ENCODE measurements at places on chromosomes 1 and 21.

DNA sequence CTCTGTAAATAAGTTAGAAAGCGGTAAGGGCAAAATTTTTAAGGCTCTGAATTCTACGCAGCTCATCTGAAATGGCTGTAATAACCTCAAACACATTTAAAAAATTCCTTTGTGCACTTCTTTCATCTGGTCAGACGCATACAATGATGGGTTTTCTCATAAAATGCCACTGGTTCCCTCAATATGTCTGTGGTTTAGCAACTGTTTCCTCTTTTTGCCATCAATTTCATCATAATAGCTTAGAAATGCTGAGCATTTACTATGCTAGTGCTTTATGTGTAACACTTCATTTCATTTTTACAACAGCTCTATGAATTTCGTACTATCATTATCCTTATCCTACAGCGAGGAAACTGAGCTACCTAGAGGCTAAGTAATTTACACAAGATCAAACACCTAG, 35.3 kb upstream of the DMRTA2 start:
- no peak for DNase-seq

DNA sequence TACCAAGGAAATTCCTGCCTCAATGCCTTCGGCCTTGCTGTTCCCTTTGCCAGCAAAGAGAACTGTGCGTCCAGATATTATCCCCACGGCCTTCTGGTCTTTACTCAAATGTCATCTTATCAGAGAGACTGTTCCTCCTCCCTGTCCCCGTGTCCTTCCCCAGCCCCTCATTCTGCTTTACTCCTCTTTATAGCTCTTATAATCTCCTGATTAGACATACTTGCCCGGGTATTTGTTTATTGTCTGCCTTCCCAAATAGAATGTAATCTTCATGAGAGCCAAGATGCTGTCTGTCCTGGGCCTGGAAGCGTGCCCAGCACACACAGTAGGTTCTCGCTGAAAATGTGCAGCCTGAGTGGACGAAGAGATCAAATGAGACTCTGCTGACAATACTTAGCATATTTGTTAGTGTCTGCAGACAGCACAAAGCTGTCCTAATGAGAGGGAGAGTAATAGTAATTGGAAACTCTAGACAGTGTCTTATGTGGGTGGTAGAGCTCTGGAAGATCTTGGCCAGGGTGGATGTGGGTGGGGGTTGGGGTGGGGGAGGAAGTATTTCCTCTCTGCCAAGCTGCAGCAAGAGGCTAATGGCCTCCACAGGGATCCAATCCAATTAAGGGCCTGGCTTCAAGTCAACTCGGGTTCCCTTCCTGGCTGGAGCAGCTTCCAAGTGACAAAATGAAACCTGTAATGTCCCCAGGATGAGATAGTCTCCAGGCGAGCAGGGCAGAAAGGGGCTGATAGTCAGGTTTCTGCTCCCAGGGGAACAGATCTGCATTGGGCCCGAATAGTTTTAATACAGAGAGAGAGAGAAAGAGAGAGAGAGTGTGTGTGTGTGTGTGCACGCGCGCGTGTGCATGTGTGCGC, 9.5 kb upstream of the CLIC4 start:
- no peak for DNase-seq

DNA sequence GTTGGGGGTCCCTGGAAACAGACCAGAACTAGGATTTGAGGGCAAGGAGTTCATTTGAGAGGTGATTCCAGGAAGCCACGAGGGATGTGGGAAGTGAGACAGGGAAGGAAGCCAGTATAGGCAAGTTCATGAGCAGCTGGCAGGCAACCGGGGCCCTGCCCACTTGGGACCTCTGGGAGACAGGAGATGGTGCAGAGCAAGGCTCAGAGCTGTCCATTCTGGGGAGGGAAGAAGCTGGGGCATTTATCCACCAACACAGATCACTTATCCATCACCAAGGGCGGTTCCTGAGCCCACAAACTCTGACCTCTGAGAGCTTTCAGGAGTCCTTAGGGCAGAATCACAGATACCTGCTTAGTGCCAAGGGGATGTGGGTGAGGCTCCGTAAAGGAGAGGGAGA, 16.8 kb downstream of the EDN2 start:
- no peak for DNase-seq

DNA sequence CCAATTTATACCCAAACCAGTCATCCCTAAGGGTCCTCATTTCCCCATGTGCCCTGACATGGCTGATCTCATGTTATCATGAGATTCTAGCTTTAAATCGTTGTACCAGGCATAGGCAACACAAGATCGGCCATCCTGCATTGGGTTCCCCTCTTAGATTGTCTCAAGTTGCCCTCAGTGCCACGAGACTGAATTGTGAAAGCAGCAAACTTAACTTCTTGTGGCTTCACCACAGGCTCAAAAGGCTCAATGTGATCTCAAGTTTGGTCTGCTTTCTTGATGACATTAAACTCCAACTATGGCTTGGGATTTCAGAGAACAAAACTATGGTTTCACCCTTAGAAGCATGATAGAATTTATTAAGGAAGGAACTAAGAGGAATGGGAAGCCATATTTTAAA, 168.5 kb upstream of the SYT6 start:
- DNase-seq: no peak

GRCh38 chr1:208006258-208006920, 95.5 kb upstream of the CD34 start:
- DNase-seq: no peak

DNA sequence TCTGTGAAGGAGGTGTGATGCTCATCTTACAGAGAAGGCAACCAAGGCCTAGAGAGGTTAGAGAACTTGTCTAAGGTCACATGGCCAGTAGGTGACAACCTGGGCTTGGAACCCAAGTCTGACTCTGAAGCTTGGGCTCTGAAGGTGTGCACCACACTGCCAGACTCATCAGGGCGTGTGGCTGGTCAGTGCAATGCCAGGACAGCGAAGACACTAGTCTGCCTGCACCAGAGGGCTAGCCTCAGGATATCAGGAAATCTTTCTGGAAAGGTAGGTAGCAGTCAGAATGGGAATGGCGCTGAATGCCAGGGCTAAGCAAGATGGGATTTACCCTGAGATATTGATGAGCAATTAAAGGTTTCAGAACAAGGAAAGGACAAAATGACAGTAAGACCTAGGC, 34.9 kb downstream of the ELK4 start:
- DNase-seq: no peak

- no peak for DNase-seq
Measured at GRCh38 chr1:21521717-21522060, 12.5 kb downstream of the ALPL start.

GRCh38 chr1:110490791-110491451, 28.1 kb downstream of the KCNA10 start:
- no peak for DNase-seq

GRCh38 chr1:169530448-169530847, 44.7 kb upstream of the SLC19A2 start:
- DNase-seq: no peak

GRCh38 chr1:221801773-221802516, 60.1 kb upstream of the DUSP10 start:
- DNase-seq: no peak

DNA sequence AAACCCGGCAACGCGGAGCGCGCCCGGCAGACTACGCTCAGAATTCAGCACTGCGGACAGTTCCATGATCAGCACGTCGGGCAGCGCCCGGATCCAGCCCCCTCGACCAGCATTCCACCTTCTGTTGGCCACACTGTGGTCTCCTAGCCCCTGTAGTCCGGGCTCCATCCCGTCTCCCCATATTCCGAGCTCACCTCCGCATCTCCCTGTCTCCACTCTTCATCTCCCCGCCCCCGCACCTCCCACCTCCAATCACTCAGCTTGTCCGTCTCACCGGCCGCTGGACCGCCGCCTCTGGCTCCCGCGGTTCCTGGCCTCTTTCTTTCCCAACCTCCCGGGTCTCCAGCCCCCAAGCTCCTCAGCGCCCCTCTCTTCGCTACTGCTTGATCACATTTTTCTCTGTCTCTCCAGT, 500 bp downstream of the EPHA10 start:
- DNase-seq: no peak

DNA sequence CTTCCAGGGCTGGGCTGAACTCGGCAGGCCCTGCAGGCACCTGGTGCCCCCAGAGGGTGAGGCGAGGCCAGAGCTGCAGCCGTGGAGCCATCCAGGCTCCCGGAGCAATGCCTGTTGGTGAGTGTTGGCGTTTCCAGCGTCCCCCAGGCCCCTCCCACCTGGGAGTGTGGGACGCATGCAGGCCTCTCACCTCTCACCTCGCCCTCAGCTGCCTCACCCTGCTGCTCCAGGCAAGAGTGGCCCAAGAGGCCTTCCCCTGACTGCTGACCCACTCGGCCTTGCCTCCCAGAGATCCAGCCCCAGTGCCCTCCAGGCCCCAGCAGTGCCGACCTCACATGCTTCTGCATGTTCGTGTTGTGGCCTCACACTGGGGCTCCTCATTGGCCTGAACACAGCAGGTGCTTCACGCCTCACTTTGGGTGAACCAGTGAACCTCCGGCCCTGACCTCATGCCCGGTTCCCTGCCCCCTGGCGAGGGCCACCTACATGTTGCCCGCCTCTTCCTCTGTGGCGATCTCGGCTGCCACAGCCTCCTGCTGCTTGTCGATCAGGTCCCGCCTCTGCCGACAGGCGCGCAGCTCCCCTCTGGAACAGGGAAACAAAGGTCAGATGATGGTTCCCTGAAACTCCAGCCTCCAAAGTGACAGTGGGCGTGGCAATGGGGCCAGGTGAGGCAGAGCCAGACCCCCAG, 17.0 kb downstream of the CFAP74 start:
- no peak for DNase-seq

DNA sequence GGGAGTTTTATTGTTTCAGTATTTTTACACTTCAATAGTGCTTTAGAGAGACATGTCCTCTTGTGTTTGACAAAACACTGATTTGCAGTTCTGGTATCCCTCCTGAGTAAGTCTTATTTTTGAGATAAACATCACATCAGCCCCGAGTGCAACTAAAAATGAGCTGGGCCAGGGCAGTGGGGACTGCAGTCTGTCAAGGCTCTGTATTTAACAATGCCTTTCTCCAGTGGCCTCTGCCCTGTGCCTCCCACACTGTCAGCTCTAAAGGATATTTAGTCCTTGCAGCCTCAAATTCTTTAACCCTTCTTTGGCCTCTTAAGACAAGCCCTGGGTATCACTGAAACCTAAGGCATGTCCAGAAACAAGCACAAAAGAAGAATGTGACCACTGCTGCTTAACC, 160.6 kb downstream of the ST6GALNAC5 start:
- no peak for DNase-seq

DNA sequence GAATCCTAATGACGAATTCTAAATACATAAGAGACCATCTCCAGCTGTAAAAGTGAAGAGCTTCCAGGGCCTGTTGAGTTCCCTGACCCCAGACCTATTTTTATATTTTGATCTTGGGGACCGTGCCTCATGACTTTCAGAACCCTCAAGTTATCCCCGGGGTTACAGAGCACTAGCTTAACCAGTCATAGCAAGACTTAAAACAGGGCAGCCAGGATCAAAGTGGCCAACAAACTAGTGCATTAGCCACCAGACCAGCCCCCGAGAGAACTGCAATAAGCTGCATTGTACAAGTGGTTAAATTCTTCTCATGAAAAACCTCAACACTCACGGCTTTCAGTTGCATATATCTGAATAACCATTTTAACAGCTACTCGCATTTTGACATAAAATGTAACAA, 183.0 kb downstream of the BARHL2 start:
- no peak for DNase-seq

- no peak for DNase-seq
Measured at GRCh38 chr1:26119892-26120608, 8.4 kb downstream of the PDIK1L start.

DNA sequence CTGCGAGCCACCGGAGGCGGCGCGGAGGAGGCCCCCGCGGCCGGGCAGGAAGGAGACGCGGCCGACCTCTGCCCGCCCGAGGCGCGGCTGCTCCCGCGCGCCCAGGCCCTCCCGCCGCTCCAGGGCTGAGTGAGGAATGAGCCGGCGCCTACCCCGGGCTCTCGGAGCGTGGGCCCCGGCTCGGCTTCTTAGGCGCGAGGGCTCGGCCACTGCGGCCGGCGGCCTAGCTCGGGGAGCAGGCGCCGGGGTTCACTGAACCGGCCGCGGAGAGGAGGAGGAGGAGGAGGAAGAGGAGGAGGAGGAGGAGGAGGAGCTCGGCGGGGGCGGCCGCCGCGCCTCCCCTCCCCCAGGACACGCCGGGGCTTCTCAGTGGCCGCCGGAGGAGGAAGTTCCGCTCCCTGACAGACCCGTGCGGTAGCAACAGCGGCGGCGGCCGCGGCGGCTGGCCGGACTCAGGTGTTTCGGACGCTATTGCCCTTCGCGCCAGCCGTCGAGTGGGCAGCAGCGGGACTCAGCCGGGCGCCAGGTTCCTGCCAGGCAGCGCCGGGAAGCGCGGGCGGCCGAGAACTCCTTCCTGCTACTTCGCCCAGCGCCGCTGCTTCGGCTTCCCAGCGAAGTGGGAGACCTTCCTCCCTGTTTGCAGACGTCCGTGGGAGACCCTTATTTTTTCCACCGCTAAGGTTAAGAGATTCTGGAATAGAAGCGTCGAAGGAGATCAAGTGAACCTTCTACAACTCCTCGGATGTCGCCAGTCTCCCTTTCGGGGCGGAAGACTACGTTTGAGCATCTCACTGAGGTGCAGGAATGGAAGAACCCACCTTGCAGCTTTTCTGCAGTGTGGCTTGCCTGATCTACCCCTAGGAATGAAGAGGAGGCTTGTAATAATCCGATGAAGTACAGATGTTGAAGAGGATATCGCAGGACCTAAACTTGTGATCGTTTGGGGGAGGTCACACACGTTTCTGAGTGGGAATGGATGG, at the start of gene MAN1A2:
MAN1A2 (plus strand) TSS at position 404 of the 980 bp plus-strand sequence. CDS start 735 bp downstream, outside the sequence.
- peak; percentile 58 for DNase-seq

DNA sequence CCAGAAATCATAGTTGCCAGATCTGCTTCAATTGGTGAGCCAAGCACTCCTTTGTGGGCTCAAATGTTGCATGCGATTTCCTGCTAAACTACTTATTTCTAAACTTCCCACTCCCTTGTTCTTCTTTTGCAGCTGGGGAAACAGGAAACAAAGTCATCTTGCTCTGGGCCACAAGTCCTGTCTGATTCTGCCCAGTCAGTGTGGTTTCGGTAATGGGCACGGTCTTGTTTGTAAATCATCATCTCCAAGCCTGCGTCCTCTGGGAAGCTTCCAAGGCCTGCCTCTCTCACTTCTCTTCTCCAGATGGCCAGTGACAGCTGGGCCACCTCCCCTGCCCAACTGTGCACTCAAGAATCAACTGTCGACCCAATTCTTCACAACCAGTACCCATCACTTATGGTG, 4.4 kb downstream of the S100A8 start:
- DNase-seq: no peak

DNA sequence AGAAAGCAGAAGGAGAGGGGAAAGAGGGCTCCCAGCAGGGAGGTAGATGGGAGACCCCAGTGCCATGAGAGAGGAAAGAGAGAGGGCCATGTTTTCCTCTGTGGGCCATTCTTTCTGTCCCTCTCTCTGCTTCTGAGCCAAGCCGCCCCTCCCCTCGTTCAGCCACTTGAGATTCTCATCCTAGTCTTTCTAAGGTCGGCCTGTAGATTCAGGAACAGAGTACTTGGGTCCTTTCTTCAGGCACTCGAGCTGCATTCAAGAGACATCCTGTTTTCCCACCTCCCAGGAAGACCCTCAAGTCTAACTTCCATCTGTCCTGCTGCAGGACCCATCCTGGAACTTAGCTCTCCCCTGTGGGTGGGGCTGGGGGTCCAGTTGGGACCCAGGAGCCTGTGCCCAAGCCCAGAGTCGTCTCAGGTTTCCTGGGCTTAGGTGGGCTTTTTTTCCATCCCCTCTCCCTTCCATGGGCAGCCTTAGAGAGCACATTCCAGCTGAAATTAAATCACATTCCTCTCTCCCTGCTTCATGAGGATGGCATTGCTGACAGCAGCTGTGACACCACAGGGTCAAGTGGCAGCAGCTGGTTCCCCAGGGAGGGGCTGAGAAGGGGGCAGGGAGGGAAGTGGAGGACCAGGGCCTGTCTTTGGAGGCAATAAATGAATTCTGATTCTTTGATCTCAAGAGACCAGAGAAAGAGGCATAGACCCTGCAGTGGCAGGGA, 13.0 kb downstream of the NES start:
- DNase-seq: no peak

GRCh38 chr1:17277511-17278159, 28.7 kb downstream of the PADI3 start:
- no peak for DNase-seq

Data from cortex of kidney (tissue), 1 donor.